ENCODE measurements at places on chromosomes 1 and 21.

GRCh38 chr1:179305450-179305849, 11.9 kb downstream of the SOAT1 start:
- no peak for DNase-seq

GRCh38 chr1:7727809-7728471, 43.2 kb upstream of the VAMP3 start:
- DNase-seq: no peak

- DNase-seq: no peak
These were observed 8.0 kb downstream of the OLFML3 start for GRCh38 chr1:113987259-113987658.

- no peak for DNase-seq
These were observed 18.6 kb downstream of the LURAP1 start for GRCh38 chr1:46221749-46222148.

- DNase-seq: no peak
These were observed 13.1 kb downstream of the NR5A2 start for GRCh38 chr1:200040481-200041138.

DNA sequence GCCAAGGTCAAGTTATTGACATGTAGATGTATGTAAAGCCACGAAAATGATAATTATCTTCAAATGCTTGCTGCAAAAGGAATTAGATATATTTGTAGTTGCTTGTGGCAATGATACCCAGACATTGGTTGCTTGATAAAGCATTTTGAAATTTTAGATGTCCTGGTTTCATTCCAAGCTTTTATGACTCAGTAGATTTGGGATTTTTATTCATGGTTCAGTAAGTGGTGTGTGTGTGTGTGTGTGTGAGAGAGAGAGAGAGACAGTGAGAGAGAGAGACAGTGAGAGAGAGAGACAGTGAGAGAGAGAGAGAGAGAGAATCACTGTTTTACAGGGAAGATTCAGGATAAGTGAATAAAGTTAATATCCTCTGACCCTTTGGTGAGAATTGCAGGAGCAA, 498.2 kb upstream of the C1orf87 start:
- no peak for DNase-seq

DNA sequence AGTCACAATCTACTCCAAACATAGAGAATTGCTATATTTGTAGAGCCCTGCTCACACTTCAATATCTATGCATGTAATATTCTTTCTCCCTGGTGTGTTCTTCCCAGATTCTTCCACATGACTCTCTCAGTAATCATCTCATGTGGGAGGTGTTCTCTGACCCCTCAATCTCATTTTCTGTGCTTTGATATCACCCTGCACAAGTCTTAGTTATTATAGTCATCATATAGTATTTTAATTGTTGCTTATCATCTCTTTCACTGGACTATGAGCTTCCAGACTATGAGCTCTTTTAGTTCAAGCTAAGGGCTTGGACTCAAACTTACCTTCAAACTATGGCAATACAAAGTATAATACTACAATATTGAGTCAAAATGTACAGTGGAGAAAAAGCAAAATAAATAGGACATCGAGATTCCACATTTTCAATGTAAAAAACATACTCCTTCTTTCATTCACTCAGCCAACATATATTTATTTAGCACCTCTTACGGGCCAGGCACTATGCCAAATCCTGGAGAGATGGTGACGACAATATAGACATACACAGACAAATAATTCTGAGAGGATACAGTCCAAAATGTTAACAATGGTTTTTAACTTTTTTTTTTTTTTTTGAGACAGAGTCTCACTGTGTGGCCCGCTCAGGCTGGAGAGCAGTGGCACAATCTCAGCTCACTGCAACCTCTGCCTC, 12.7 kb downstream of the TESK2 start:
- no peak for DNase-seq

DNA sequence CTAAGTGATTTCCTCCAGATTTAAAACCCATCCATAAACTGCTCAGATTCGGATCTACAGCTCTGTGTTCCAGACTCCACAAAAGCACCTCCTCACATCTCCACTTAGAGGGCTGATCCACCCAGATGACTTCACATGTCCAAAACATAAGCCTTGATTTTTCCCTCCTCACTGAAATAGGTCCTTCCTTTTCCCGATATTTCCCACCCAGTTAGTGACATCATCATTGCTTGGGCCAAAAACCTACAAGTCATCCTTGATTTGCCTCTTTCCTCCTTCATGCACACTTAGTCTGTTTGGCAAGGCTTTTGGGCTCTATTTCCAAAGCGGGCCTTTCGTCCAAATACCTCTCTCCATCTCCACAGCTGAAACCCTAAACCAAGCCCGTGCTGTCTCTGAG, 32.3 kb downstream of the CCDC185 start:
- no peak for DNase-seq

- DNase-seq: no peak
These were observed 5.6 kb upstream of the AHCYL1 start for GRCh38 chr1:109978761-109979488.

DNA sequence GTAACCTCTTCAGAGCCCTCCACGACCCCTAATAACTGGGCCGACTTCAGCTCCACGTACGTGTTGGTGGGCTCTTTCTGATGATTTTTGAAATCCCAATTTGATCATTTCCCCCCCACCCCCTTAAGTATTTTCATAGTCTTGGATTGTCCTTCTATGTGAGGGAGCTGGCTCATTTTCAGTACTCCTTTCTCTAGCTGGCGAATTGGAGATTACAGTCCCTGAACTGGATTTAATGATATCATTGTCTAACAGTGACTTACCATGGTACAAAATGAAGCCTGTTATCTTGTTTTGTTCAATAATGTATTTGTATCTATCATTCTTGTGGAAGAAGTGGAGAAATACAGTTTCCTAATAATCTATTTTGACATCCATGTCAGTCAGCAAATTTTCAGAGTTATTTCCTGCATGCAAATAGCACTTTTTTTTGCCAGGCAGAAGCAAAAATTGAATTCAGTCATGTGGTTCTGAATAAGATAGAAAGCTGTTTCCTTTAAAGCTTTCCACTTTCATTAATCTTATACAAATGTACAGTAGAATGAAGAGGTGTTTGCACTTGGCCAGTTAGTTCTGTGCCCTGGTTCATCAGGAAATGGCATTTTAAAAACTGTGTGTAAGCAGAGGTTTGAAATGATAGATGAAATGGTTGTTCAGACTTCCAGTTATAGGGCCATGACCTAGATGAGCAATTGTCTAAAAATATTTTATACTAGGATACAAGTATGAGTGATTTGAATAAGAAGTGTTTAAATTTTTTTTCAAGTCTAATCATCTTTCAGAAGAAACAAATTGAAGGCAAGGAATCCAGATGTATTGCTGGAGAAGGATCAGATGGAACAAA, 104.2 kb downstream of the ATP5PO start:
- DNase-seq: no peak

GRCh38 chr1:119101563-119101962, 38.9 kb downstream of the WARS2 start:
- no peak for DNase-seq

- DNase-seq: no peak
These were observed 30.8 kb downstream of the PLEKHO1 start for GRCh38 chr1:150180474-150180873.

DNA sequence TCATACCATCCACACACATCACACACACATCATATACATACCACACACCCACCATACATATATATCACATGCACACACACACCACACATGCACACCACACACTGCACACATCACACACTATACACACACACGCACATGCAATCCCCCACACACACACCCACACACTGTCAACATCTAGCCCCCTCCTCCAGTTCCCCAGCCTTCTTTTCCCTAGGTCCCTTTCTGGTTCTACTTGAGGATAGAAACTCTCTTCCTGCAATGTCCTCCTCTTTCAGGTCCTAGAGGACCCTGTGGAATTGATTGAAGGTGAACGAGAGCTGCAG, 4.3 kb downstream of the CASQ1 start:
- DNase-seq: no peak

DNA sequence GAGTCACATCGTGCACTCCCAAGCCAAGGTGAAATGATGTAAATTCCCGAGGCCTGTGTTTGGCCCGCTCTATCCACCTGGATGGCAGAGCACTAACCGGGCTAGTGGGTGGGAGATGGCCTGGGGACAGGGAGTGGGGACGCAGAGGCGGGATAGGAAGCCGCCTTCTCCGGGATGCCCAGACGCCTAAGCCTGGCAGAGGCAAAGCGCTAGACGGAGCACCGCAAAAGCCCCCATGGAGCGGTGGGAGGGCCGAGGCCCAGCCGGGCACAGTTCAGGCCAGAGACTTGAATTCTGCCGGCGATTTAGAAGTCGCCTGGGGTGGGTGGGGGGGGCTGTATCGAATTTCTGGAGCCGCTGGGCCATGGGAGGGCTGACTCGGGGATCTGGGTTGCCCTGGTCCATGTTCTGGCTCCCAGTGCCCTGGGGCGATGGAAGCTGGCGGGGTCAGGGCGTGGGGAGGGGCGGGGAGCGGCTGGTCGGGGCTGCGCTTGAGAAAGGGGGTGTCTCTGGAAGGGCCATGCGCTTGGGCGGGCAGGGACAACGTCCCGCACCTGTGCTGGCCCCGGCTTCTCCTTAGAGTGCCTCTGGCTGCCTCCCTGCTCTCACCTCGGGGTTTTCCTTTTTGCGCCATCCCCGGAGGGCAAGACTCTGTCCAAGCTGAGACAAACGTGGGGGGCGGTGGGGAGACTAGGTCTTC, 28.0 kb downstream of the KIAA2013 start:
- DNase-seq: no peak

DNA sequence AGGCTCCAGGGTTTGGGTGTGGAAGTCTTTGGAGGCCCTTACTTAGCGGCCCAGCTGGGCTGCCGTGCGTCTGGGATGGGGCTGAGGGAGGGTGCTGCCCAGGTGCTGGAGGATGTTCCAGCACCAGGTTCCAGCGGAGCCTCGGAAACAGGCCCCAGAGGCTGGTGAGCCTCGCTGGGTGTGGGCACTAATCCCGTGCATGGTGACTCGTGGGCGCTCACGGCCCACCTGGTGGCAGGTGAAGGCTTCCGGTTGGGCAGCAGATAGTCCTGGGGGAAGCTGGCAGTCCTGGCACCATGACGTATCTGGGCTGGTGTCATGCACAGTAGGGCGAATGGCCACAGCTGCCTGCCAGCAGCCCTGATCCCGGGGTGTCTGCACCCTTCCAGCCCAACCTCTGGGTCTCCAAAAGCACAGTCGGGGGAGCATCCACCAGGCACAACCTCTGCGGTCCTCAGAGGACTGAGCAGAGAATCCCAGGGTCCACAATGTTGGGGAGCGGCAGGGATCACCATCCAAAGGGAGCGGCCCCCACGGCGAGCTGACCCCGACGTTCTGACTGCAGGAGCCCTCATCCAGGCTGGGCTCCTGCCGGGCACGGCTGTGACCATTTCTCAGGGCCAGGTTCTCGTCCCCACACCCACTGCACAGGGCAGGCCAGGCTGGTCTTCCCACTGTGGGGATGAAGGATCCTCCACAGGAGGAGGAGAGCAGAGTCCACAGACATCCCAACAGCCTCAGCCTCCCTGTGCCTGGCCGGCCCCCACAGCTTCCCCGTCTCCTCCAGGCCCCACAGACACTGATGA, 25.3 kb downstream of the FTCD start:
- no peak for DNase-seq

DNA sequence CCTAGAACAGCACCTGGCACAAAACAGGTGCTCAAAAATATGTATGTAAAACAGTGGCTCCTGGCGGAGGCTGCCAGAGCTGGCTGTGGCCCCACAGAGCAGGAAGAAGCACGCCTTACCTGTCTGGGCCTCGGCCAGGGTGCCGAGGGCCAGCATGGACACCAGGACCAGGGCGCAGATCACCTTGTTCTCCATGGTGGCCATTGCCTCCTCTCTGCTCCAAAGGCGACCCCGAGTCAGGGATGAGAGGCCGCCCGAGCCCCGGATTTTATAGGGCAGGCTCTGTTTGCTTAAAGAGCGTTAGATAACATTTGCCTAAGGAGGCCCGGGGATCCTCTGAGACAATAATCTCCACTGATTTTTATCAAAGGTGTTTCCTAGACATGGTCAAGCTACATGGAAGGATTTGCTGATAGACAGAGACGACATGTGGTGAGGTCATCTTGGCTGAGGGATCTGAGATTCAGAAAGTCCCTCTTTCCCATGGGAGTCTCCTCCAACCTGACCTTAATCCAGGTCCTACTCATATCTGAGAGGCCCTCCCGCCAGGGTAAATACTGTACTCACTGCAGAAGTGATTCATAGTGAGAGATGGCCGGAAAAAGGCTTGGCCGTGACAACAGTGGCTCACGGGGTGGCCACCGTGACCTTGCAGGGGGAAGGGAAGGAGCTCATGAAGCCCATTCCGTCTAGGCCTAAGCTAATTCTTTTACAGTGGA, at the start of gene TFF1:
TSS of gene TFF1 (minus strand) at position 244 of the 719 bp plus-strand sequence. CDS start at position 204, 40 bp downstream.
- no peak for DNase-seq

- DNase-seq: no peak
These were observed 142.3 kb upstream of the COL6A1 start for GRCh38 chr21:45839274-45839673.

Data from NCI-H460 (cell line).